ENCODE measurements at places on chromosomes 11 and 22.

- peak; percentile 79 for DNase-seq
Measured at GRCh38 chr11:44066732-44067141, 667 bp downstream of the ACCS start.

DNA sequence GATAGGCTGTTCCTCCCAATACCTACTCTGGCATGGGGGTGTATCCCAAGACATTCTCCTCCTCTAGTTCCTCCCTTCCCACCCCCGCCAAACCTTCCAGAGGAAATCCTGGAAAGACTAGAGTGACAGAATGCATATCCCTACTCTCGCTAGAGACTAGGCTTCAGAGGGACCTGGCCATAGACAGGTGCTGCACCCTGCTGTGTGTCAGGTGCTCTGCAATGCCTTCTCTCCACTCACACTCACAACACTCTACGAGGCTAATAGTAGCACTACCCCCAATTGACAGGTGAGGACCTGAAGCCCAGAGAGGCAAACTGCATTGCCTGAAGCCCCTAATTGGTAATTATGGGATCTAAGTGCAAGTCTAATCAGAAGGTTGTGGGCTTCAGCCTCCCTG is 46.2 kb upstream of the LMO1 start:
- no peak for DNase-seq

DNA sequence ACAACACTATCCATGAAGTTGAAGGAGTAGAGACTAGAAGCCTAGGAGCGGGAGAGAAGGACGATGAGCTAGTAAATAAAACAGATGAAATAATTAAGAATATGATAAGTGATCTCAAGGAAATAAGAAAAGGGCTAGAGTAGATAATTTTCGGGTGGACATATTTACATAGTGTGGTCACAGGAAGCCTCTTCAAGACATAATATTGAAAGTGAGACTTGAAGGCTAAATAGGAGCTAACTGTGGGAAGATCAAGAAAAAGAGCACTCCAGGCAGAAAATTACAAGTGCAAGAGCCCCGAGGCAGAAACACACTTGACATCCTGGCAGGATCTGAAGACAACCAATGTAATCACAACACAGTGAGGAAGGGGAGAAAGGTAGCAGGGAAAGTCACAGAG is 11.9 kb upstream of the PPFIBP2 start:
- DNase-seq: no peak

DNA sequence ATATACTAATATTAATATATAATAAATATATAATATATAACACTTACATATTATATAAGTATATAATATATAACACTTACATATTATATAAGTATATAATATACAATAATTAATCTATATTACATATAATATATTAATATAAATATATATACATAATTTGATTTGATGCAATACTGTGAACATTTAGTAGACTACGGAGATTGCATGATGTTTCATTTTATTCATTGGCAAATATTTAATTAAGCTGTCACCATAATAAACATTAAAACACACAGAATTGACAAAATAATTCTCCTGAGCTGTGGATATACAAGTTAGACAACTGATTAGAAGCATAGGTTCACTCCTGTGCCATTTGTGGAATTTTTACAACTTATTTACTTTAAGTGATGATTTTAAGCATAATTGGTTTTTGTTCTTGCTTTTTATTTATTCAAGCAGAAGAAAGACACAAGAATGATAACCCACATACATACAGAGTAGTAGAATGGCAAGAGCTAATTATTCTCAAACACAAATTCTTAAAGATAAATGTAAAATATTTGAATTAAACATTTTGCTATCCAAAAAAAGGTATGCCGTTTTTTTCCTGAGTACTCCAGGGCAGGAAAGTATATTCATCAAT is 65.8 kb upstream of the TOP3B start:
- no peak for DNase-seq

GRCh38 chr11:107385361-107385981 is 72.2 kb downstream of the CWF19L2 start:
- DNase-seq: peak; percentile 44

- DNase-seq: no peak
Measured at GRCh38 chr22:22355096-22355834, 110.7 kb downstream of the VPREB1 start.

GRCh38 chr11:60848714-60849151 is 6.8 kb downstream of the CCDC86 start:
- no peak for DNase-seq

DNA sequence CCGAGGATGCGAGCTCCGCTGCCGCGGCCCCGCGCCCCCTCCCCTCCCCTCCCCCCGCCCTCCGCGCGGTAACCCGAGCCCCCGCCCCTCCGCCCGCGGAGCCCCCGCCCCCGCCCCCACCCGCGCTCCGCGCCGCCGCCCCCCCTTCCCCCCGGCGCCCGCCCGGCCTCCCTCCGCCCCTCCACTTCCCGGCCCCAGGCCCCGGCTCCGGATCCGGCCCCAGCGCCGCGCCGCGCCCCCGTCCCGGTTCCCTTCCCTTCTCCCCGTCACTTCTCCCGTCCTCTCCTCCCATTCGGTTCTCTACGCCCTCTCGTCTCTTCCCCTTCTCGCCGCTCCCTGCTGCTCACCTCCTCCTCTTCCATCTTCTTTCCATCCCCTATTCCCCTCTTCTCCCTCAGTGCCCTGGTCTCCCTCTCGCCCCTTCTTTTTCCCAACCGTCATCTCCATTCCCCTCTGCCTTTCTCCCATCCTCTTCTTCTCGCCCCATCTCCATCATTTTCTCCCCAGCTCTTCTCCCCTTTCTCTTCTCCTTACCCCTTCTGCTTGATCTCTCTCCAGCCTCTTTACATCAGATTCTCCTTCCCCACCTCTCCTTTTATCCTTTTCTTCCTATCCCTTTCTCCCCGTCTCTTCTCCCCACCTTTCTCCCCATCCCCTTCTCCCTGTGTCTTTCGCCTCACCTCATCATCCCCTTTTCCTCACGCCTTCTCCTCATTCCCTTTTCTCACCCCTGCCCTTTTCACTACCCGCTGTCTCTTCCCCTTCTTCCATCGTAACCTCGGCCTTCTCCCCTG is at the start of gene DCHS1:
DCHS1 (minus strand) TSS at position 20 of the 794 bp plus-strand sequence. CDS start 14,196 bp downstream, outside the sequence.
- DNase-seq: no peak

- peak; percentile 78 for DNase-seq
Measured at GRCh38 chr11:29282088-29282487, 734.7 kb downstream of the KCNA4 start.
